ENCODE measurements at places on chromosomes 2 and 18.

DNA sequence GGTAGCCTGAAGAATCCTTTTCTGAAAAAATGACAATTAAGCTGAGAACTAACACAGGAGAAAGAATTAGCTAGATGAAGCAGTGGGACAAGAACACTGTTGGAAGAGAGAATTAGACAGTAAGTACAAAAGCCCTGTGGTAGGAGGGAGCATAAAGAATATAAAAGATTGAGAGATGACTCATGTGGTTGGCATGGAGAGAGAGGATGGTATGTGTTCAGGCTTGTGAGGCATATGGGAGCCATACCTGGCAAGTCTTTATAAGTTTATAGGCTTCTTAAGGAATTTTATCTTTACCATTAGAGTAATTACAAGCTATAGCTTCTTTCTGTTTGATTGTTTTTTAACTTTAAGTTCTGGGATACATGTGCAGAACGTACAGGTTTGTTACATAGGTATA lies 325.0 kb downstream of the ARL6IP6 start:
- no peak for DNase-seq

- DNase-seq, result no peak
Observed at GRCh38 chr2:191941376-191941929, 94.6 kb upstream of the CAVIN2 start.

- DNase-seq, result peak; percentile 52
Observed at GRCh38 chr2:183037074-183037552, 1.1 kb downstream of the NCKAP1 start.

DNA sequence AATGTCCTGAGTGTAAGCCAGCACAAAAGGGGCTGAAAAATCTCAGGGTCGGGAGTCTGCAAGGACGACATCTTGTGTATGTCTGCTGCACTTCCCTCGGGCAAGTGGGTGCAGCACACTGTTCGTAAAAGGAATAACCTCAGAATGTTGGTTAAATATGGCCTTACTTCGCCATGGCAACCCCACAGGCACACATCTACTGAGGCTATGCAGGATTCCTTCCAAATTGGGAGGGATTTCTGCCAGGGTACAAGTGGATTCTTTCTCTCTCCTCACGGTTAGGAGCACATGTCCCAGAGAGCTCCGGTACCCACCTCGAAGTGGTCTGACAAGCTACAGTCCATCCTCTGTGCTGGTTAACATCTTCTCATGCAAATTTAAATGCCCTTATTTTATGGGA lies 277.7 kb upstream of the PXDN start:
- no peak for DNase-seq

- no peak for DNase-seq
Observed at GRCh38 chr2:187532333-187533120, 21.7 kb downstream of the TFPI start.

GRCh38 chr2:196500686-196501431 lies 138.7 kb upstream of the CCDC150 start:
- no peak for DNase-seq

DNA sequence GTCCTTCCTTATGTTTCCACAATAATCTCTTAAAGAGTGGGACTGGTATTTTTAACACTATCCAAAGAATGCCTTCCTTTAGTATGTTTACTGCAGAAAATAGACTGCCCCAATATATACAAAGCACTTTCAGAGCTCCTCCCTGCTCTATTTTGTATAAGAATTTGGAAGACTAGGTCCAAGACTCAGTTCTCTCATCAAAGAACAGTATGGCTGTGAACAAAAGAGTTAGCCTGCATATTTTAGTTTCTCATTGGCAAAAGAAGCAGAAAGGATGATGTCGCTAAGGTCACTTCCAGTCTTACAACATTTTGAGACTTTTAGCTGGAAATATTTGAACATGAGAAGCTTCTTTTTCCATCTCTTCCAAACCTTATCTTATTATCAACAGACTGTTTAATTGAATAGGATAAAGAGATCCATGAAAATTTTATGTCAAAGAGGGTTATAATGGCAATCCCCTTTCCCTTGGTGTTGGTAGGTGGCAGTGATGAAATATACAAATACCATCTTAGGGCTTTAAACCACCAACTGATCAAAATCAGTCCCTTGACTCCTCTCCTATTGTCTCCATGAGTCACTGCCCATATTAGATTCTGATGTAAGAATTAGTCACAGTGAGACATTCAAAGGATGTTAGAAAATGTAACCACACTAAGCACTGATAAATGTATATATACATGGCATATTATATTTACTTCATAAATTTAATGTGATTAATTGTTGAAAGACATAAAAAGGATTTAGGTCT lies 266.9 kb upstream of the DSEL start:
- DNase-seq, result peak; percentile 77

DNA sequence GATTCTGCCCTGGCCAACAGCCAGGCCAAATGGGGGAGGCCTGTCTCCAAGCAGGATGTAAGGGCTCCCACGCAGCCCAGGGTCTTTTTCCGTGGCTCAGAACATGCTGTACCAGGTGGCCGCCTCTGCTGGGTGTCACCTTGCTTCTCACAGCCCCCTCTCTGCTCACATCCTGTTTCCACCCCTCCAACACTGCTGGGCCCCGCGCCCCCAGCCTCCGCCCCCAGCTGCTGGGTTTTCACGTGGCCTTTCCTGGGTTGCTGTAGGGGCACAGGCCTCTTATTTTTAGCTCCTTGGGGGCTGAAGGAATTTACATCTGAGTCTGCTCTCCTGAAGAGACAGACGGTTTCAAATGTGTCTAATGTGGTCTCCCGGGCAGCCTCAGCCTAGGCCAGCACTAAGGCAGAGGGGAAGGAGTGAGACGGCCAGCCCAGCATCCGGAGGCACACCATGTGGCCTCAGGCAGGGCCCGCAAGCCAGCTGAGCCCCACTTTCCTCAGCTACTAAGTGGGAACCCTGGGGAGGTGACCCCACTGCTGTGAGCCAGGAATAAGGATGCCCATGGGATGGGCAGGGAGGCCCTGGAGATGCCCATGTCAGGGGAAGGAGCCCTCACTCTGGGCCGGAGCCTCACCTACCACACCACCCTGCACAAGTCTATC lies 18.7 kb upstream of the DUSP2 start:
- no peak for DNase-seq

GRCh38 chr2:64629875-64630274 lies 23.8 kb downstream of the SERTAD2 start:
- DNase-seq, result no peak

DNA sequence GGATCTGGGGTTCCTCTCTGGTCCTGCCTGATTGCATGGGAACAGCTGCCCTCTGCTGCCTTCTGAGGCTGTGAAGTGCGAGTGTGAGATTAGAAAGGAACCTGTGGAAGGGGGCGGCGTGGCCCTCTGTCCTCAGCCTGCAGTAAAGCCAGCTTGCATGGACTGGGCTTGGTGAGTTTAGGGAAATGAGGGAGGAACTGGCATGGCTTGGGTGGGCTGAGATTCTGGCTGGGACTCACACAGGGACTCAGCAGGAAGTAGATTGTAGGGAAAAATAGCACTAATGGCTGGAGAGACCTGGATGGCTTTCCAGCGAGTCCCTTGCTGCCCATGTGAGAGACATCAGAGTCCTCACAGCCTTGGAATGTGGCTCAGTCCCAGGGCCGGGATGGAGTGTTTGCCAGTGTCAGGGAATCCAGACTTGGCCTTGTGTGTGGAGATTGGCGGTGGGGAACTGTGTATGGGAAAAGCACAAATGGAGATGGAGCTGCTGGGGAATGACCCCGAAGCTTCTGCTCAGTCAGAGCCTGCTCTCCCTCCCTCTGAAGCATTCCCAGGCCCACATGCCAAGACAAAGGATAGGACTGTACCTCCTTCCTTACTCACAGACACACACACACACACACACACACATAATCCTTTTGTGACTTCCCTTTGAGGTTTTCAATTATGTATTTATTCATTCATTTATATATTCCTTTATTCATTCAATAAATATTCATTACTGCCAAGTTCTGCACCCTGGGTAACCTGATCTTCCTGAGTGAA lies 115.4 kb downstream of the ACAA2 start:
- no peak for DNase-seq

- no peak for DNase-seq
Observed at GRCh38 chr2:23429036-23429435, 44.1 kb downstream of the KLHL29 start.

GRCh38 chr2:95110395-95110794 lies 11.2 kb downstream of the MRPS5 start:
- DNase-seq, result no peak

GRCh38 chr18:36296650-36297416 lies 680 bp upstream of the FHOD3 start:
- peak; percentile 88 for DNase-seq

DNA sequence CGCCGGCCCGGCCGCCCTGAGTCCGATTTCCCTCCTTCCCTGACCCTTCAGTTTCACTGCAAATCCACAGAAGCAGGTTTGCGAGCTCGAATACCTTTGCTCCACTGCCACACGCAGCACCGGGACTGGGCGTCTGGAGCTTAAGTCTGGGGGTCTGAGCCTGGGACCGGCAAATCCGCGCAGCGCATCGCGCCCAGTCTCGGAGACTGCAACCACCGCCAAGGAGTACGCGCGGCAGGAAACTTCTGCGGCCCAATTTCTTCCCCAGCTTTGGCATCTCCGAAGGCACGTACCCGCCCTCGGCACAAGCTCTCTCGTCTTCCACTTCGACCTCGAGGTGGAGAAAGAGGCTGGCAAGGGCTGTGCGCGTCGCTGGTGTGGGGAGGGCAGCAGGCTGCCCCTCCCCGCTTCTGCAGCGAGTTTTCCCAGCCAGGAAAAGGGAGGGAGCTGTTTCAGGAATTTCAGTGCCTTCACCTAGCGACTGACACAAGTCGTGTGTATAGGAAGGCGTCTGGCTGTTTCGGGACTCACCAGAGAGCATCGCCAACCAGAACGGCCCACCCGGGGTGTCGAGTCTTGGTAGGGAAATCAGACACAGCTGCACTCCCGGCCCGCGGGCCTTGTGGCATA lies 4.6 kb downstream of the SIX2 start:
- DNase-seq, result no peak

DNA sequence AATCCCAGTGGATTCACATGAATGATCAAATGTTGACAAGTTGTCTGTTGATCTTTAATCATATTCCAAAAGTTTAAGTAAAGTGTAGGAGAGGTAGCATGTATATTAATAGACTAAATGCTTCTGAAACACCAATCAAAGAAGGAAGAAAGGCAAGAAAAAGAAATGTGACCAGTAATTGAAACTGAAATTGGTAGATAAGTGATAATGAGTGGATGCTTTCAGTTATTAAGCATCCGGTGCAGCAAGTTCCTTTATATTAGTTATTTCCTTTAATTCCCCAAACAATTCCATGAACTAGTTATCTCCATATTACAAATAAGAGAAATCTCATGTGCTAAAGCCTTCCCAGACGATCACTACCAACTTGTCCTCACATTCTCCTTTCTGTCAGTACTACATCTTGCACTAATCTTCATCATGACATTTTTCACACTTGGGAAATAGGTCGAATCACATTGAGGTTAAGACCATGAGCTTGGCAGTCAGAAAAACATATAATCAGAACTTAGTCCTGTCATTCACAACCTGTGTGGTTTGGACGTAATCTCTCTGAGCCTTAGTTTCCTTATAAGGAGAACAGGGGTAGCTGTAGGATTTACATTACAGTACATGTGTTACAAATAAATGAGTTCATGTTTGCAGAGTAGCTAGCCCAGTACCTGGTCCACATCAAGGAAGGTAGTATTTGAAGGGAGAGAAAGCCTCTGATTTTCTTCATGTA lies 182.1 kb downstream of the NOL4 start:
- DNase-seq, result no peak

- DNase-seq, result no peak
Observed at GRCh38 chr2:190564838-190565237, 30.3 kb upstream of the NEMP2 start.

DNA sequence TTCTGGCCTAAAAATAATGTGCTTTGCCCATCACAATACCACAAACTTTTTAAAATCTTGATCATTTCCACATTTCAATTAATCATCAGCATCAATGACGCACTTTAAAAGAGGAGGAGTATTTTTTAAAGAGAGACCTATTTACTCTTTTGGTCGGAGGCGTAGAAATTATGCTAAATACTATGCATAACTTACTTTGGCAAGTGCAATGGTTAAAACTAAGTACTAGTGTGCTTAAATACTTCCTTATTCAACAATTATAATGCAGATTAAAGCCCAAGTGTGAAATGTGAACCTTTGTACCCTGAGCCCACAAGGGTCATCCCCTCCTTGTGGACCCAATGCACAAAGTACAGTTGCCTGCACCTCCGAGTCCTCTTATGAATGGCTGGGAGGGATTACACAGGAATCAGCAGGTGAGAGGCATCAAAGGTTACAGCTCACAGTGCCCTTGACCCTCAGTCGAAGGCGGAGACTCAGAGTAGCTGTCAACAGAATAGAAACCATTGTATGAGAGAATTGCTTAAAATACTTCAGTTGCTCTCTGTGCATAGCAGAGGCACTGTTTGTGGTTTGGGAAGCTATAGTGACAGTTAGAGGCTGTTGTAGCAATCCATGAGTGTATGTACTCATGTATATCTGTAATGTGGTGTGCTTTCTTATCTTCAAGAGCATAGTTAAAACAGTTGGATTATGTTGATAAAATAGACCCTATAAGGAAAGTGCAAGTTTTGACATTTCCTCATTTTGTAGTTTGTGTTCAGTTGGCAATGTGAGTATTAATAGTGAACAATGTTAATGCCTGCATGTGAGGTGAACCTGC lies 151.7 kb upstream of the ITGA4 start:
- DNase-seq, result no peak

GRCh38 chr2:146301287-146301686 lies 1543.5 kb upstream of the ACVR2A start:
- DNase-seq, result no peak

- DNase-seq, result no peak
Observed at GRCh38 chr2:9663008-9663879, 32.4 kb upstream of the YWHAQ start.

DNA sequence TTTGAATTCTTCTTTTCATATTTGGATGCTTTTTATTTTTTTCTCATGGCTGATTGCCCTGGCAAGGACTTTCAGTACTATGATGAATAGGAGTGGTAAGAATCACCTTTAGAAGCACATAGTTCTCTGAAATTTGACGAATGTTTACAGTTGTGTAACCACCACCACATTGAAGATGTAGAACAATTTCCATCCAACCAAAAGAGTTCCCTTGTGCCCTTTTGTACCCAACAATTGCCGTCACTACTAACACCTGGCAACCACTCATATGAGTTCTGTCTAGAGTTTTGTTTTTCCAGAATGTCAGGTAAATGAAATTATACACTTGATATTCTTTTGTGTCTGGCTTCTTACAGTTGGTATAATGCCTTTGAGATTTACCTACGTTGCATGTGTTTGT lies 28.7 kb upstream of the SLC16A14 start:
- no peak for DNase-seq

DNA sequence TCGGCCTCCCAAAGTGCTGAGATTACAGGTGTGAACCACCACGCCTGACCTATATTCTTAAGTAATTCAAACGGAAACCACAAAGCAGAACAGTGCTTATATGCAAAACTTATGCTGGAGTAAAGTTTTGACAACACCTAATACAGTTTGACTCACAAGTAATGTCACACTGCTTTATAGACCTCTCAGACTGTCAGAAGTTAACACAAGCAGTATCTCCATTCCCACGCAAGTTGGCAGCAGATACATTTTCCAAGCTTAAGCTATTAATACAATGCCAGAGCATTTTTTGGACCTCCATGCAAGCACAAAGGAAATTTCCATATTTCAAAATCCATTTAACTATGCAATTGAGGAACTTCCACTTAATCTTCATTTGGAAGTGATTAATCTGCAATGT lies 21.0 kb upstream of the SANBR start:
- DNase-seq, result no peak

- DNase-seq, result no peak
Observed at GRCh38 chr2:175981551-175981950, 20.5 kb downstream of the LNPK start.

GRCh38 chr18:76909439-76909838 lies 87.1 kb downstream of the ZNF236 start:
- no peak for DNase-seq

- DNase-seq, result no peak
Observed at GRCh38 chr2:151638990-151639389, 95.3 kb downstream of the NEB start.
